ENCODE measurements at places on chromosomes 3 and 15. TPM values are rescaled to one million over a fixed set of nuclear protein-coding genes. Genes with fewer than 3 reads are reported as not detected.

DNA sequence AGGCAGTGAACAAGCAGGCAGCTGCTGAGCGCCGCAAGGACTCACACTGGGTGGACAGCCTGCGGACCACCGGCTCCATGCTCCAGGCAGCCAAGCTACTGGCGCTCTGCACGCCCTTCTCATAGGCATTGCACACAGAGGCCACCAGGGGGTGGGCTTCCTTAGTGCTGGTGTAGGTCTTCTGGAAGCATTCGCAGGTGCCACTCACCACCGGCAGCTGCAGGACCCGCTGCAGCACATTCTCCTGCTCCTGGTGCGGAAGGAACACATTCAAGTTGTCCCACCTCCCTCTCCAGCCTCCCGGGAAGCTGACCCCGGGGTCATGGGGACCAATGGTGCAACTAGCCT lies 6.0 kb downstream of the PLIN1 start:
- peak; percentile 69 for DNase-seq

HDC gene
- total RNA-seq = not detected

DNA sequence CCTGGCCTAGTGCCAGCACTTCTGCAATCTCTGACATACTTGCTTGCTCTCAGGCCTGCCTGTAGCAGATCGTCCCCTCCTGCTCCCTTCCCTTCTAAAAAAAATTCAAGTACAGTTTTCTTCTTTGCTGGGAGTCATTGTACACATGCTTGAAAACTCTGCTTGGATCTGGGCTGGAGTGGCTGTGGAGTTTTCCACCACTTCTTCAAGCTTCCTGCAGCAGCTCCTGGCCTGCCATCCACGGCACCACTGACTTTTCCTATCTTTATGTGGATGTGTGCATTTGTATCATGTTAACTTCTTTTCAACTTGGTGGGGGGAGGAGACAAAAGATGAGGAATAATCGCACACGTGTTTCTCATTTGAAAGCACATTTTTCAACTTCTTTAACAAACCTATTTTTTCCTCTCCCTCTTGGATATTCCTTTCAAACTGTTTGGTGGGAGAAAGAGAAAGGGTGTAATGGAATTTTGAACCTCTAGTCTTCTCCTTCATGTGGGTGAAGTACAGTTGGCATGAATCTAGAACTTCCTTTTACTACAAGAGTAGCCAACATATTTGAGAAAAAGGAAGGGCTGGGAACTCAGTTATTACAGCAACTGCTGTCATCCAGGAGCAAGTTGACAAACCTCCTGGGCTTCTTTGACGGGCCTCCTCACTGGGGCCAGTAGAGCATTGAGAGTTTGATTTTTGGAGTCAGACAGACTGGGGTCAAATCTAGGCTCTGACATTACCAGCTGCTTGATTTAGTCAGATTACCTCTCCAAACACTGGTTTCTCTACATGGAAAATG lies 61.2 kb upstream of the LRTM1 start:
- no peak for DNase-seq

DNA sequence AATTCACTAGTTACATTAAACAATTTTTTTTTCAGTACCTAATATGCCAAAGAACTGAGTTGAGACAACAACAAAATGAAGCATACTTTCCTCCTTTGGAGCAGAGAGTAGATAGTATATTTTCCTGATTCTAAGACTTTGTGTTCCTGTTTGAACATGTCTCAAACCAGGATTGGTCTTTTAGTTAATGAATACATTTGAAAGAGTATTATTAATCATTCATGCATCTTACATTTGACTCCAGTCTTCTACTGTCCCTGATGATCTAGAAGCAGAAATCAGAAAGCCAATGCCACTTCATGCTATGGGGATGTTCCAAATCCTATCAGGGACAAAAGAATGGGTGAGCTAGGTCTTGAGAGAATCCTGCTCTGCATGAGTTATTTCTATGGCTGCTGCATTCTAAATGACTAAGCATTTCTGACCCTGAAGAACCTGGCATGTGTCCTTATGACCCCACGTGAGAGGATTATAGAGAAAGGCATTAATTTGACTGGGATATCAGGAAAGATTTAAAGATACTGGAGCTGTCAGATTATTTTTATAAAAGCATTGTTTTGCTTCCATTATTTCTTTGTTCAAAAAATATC lies 32.9 kb upstream of the MBNL1 start:
- peak; percentile 14 for DNase-seq

IL5RA gene
- not detected for total RNA-seq

- no peak for DNase-seq
These were observed 35.5 kb downstream of the USF3 start for GRCh38 chr3:113660896-113661295.

GRCh38 chr3:115246461-115247020 lies 99.5 kb upstream of the ZBTB20 start:
- DNase-seq = no peak

DNA sequence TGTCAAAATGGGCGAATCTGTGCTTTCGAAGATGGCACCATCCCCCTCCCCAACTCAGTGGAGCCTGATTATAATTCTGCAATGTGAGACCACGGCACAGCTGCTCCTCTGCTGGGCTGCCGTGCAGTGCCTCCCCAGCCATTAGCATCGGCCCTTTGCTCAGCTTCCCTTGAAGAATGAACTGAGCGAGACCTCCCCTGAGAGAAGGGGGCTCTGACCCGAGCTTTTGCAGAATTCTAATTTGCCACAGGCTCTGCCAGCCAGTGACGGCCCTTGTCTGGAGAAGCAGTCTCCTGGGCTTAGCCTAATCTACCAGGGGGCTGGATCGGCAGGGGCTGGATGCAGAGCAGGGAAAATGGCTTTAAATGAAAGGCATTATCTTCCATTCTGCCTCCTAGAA lies 57.2 kb downstream of the GLDN start:
- DNase-seq = no peak

AGBL1 gene
- total RNA-seq = not detected

CPA3 gene
- total RNA-seq = not detected

DNA sequence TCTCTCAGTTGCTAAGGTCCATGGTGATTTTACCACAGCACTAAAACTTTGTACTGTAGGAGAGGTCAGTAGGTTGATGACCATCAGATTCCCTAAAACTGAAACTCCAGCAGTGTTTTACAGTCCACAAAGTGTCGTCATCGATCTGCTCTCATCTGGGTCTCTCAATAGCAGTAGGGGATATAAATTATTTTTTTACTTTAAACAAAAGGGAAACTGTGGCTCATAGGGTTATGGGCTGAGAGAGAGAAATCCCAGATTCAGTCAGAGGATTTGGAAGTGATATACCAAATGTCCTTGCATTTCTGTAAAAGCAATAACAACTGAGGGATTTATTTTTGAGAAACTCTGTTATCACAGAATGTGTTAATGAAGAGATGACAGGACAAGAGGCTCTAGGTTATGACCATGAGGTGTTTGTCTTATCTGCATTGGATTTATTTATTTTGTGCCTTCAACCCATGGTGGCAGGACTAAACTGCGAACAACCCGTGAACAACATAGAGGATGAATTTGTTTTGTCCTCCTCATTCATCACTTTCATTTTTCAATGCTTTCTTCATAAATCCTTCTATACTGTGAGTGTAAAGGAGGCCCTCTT lies 869.7 kb downstream of the OTOL1 start:
- DNase-seq = no peak

GRCh38 chr3:174938102-174938501 lies 79.0 kb downstream of the NAALADL2 start:
- no peak for DNase-seq

DNA sequence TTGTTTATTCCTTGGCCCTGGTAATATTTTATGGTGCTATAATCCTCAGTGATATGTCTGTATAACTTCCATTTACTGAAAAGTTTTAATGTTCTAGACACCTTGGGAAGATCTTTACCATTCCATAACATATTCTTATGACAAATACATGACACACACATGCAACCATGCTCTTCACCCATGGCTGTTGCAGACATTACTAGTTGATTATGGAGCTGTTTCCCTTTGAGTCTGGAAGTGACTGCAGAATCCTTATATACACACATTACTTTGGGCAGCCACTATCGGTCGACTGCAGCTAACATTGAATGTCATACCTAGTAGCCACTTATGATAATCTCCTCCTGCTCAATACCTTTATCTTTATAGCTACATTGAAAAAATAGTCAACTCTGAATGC lies 243.1 kb upstream of the ADAMTS9 start:
- no peak for DNase-seq

- peak; percentile 68 for DNase-seq
These were observed 21.2 kb upstream of the CRBN start for GRCh38 chr3:3200632-3201212.

Data from A673 (cell line).